Aorta (tissue), 5 donors: ENCODE measurements at places on chromosomes 11 and 22. TPM values are rescaled to one million over a fixed set of nuclear protein-coding genes. Genes with fewer than 3 reads are reported as not detected.

The RASD2 gene
- total RNA-seq: 29.8 TPM

DNA sequence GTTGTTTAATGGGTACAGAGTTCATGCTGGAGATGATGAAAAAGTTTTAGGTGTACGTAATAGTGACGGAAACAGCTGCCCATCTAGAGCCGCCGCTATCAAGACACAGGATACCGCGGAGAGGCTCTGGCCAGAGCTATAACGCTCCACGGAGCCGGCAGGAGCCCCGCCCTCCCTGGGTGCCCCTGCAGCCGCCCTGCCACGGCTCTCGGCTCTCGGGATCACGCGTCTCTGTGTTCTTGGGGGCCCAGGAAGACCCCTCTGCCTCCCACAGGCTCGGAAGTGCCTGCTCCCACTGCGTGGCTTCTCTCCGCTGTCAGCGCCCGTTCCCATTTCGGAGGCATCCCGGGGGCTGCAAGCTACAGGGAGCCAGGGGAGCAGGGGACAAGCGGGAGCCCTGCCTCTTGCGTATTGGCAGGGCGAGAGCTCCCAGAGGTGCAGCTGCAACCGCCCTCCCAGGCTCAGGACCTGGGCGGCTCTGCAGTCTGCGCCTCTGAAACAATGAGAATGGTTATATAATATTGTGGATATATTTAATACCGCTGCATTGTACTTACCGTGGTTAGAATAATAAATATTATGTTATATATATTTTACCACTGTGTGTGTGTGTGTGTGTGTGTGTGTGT lies 13.7 kb downstream of the GLYATL2 start:
- no peaks in the 10 kb centered on the region for H3K27me3 ChIP-seq
- no peaks in the 10 kb centered on the region for H3K4me1 ChIP-seq
- H3K36me3 ChIP-seq: no peaks in the 10 kb centered on the region

- no peaks in the 10 kb centered on the region for H3K27me3 ChIP-seq
- H3K36me3 ChIP-seq: no peaks in the 10 kb centered on the region
- DNase-seq: no peak
- no peak overlapping the region for H3K4me3 ChIP-seq
These were observed 157.9 kb upstream of the CARD18 start for GRCh38 chr11:105297463-105297862.

GRCh38 chr11:129460714-129461113 lies 85.1 kb downstream of the BARX2 start:
- no peaks in the 10 kb centered on the region for H3K4me1 ChIP-seq
- no peak overlapping the region for H3K27ac ChIP-seq
- no peaks in the 10 kb centered on the region for H3K27me3 ChIP-seq
- no peaks in the 10 kb centered on the region for H3K36me3 ChIP-seq
- no peak for DNase-seq
- no peak overlapping the region for H3K4me3 ChIP-seq

- H3K27ac ChIP-seq: no peak overlapping the region
- H3K4me3 ChIP-seq: no peak overlapping the region
- no peaks in the 10 kb centered on the region for H3K36me3 ChIP-seq
- H3K4me1 ChIP-seq: no peaks in the 10 kb centered on the region
- DNase-seq: no peak
These were observed 631.7 kb upstream of the CADM1 start for GRCh38 chr11:116135891-116136290.

- no peak for DNase-seq
These were observed 862.8 kb downstream of the FAM181B start for GRCh38 chr11:81870815-81871214.

The MMP7 gene
- total RNA-seq: 0.42 TPM

The SPTBN2 gene
- 1.7 TPM for total RNA-seq

The ABTB2 gene
- 10.5 TPM for total RNA-seq
